ENCODE measurements at places on chromosomes 2 and 18. TPM values are rescaled to one million over a fixed set of nuclear protein-coding genes. Genes with fewer than 3 reads are reported as not detected.

Gene C2orf80
- total RNA-seq = 55.3 TPM

Gene METTL8
- 24.6 TPM for total RNA-seq

- no peak for DNase-seq
These were observed 54.3 kb downstream of the PKDCC start for GRCh38 chr2:42102024-42102590.

DNA sequence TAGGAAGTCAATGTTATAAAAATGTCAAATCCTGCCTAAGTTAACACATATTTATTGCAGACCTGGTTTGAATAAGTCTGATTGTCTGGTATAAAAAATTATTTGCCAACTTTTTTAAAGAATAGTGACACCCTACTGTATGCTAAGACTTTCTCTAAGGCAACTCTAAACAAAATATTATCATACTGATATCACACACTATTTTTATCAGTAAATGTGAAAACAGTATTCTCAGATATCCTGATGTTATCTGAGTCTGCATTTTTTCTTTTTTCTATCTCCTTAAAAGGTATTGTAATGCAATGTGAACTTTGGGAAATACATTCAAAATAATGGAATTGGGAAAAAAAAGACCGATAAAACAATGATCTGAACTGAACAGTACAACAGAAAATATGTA lies 127.1 kb downstream of the DOCK10 start:
- DNase-seq = no peak

DNA sequence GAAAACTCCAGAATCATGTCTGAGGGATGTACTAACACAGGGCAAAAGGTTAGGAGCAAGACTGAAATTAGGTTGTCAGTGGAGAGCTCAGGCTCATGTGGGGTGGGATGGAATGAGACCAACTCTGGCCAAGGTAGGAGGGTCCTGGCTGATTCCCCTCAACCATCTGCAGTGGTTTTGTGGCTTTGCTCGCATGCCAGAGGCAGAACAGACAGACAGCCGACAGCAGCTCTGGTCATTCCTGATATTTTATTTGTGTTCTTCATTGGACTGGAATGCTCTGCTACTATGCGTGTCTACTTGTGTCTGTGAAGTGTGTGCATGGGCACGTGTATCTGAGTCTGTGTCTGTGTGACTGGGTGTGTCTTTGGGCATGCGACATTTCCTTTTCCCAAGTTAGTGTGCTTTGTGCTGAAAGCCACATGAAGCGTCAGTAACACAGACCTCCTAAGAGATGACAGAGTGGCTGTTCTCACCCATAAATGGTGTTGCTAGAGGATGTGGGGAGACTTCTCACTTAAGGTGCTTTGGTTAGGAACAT lies 239.5 kb downstream of the CNTNAP5 start:
- no peak for DNase-seq

DNA sequence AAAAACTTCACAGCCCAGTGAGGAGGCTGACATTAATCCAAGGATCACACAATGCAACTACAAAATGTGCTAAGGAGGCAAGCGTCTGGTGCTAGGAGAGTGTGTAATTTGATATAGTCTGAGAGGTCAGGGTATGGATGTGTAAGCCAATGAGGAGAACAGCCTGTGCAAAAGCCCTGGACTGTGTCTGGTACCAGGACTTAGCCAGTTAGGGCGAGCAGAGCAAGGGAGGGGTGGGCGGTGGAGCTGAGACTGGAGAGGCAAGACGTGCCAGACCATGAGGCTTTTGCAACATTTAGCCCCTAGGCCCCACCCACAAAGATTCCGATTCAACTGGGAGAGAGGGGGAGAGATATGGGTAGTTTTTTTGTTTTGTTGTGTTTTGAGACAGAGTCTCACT lies 33.5 kb upstream of the SPRED2 start:
- no peak for DNase-seq

Gene TOGARAM2
- 8.5 TPM for total RNA-seq

Gene ECEL1
- not detected for total RNA-seq

Gene TYW5
- 11.8 TPM for total RNA-seq

- no peak for DNase-seq
These were observed 23.3 kb downstream of the TTN start for GRCh38 chr2:178783889-178784288.

DNA sequence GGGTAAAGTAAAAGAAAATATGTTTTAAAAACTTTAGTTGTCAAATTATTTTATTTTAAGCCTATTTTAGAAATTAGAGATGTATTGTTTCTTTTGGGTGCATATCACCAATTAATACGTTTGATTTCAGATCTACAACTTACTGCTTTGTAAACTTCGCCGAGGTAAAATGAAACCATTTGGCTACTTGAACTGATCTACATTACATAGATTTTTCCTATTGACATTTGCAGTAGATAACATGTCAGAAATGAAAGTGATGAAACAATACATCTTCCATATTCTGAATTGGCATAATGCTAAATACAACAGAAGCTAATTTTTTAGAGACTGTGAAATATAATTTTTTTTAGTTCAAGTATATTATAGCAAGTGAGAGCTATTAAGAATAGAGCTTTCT lies 39.5 kb downstream of the GLS start:
- DNase-seq = no peak

Gene STARD6
- 0.47 TPM for total RNA-seq

Gene NT5C1B
- total RNA-seq = not detected

DNA sequence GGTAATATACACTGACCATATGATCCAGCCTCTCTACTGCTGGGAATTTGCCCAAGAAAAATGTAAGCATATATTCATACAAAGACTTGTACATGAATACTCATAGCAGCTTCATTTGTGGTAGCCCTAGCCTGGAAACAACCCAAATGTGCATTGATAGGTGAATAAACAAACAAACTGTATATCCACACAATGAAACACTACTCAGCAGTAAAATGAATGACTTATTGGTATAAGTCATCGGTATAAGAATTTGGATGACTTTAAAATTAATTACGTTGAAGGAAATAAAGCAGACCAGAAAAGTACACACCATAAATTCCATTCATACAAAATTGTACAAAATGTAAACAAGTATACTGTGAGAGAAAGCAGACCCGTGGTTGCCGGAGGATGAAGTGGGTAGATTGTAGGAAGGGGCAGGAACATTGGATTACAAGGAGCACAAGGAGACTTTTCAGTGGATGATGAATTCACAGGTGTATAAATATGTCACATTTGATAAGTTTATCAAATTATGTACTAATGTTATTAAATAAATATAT lies 376.7 kb downstream of the TDRD15 start:
- no peak for DNase-seq

DNA sequence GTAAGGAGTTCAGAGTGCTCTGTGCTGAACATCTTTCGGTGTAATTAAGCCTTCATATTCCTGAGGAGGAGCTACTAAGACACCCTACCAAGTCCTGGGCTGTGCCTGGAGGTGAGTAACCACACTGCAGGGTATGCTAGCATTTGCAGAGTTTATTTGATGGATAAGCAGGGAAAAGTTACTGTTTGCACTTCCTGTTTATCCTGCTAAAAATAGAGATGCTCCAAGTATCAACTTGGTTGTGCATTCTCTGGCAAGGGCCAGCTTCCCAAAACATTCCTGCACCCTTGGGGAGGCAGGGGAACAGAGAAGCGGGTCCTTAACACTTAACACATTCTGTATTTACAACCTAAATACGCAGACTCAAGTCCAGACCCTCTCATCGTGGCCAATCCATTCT lies 49.8 kb downstream of the PARD6G start:
- no peak for DNase-seq

GRCh38 chr2:216932113-216932862 lies 72.4 kb upstream of the TNP1 start:
- DNase-seq = no peak

DNA sequence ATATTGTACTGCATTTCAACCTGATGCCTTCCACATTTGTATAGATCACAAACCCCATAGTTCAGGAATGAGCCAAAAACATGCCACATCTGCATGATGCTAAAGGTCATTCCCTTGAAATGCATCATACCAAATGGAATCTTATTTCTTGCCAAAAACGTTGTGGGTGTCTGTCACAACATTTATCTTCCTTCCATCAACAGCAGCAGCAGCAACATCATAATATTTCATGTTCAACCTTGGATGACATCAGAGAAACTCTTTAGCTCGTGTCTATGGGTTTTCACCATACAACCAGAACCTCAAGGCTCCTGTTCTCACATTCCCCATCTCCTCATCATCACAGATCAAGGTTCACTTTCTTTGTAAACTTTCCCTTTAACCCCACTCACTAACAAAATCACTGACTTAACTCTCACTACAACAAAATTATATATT lies 221.3 kb upstream of the CTAGE1 start:
- DNase-seq = no peak

- DNase-seq = no peak
These were observed 4.3 kb downstream of the NLRC4 start for GRCh38 chr2:32260376-32260775.

DNA sequence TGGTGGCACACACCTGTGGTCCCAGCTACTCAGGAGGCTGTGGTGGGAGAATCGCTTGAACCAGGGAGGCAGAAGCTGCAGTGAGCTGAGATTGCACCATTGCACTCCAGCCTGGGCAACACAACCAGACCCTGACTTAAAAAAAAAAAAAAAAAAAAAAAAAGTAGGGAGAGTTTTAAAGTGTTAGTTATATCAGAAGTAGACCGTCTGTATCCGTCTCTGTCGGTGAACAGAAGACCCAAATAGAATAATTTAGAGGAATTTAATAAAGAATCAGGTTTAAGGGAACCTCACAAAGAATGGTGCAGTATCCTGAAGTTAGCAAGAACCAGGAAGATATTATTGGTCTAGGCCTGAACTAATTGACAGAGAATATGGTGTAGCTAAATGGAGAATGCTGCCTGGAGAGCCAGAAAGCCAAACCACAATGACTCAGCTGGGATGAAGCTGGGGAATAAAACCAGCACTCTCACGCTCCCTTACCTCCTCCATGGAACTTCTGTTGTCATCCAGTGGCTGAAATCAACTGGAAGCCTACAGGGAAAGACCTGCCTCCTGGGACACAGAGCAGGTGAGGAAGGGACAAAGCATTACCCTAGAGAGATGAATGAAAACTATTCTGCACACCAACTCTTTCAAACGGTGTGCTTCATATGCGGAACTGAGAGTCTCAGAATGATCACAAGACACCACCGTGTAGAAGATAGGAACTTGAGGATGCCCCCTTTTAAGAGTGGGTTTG lies 39.1 kb upstream of the PLEKHM3 start:
- DNase-seq = no peak

DNA sequence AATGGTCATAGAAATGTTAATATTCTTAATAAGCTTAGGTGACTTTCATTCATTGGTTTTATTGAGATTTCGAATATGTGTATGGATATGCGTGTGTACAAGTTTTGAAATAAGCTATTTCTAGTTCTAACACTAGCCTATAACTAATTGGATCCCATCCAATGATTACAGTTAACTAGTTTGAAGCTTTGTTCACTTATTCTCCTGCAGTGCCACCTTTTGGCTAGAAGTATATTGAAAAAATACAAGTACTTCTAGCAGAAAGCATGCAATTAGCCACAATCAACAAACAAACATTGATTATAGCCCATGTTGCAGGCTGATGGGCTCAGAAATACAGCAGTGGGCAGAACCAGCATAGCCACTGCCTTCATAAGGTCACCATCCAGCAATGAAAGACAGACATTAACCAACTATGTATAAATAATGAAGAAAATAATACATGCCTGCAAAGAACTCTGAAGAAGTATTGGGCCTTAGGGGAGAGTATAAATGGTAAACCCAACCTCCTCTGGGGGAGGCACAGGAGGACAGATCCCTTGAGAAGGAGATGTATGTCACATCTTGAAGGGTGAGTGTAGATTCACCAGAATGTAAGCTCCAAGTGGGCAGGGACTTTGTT lies 5.1 kb upstream of the PIEZO2 start:
- DNase-seq = no peak

Gene LRRTM1
- total RNA-seq = 20.4 TPM

GRCh38 chr2:207926133-207926988 lies 99.0 kb downstream of the PLEKHM3 start:
- DNase-seq = no peak

GRCh38 chr2:211132046-211132445 lies 575.6 kb downstream of the CPS1 start:
- no peak for DNase-seq

DNA sequence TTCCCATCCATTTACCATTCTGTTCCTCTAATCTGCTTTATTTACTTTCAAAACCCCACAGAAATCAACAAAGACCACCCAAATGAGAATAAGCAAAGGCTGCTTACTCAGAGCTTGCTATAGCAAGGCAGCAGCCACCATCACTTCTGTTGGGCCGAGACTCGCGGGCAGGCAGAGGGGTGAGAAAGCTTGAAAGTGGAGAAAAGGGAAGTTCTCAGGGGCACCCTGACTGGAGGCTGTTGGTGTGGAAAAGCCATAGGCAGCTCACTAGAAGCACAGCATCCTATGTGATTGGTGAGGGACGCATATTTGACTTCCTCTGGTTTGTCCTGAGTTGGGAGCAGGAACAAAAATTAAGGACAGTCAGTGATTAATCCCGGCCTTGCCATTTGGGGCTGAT lies 269.7 kb upstream of the THSD7B start:
- DNase-seq = no peak

DNA sequence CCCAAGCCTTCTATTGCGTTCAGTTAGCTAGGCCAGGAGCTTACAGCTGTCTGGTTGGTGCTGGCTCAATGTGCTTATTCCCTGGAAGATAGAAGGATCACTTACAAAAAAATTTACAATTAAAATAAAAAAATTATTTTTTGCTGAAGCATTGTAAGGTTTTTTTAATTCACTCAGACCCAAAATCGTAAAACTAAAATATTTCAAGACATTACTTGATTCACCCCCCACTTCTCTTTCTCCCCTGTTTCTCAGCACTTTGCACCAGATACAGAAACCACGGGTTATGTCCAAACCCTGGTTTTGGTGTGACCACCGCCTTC lies 911 bp upstream of the PTPRM start:
- no peak for DNase-seq

GRCh38 chr2:240687741-240688552 lies 3.7 kb upstream of the AQP12A start:
- no peak for DNase-seq

Gene DHX57
- 23.6 TPM for total RNA-seq

DNA sequence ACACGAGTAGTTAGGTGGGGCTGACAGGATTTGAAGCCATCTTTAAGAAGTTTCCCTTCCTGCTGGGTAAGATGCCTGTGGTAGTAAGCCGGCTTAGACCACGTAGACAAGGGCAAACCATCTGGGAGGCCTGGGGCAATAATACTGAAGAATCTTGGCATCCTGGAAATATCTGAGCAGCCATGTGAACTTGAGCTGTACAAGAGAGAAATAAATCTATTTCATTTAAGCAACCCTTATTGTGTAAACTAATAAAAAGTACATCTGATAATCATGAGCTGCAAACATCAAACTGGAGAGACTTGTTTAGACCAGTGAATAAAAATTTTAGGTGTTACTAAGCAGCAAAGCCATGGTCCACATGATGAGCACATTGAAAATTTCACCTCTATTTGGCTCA lies 11.4 kb upstream of the CETN1 start:
- DNase-seq = no peak

DNA sequence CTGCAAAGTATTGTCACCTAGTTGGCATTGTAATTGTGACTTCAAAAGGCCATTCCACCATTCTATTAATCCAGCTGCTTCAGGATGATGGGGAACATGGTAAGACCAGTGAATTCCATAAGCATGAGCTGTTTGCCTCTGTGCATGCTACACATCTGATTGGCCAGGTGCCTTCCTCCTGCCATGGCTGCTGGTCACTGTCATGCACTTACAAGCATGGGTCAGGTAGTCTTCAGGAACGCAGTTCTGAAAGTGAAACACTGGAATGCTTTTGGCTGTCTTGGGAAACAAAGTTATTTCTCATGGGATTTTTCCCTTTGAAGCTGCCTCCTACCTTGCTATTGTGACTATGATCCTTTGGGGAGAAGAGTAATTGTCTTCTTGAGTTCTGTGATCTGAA lies 267.6 kb downstream of the GBX2 start:
- DNase-seq = no peak

Gene ANKRD62
- total RNA-seq = 3.6 TPM
